ENCODE measurements at places on chromosomes 13 and 19.

DNA sequence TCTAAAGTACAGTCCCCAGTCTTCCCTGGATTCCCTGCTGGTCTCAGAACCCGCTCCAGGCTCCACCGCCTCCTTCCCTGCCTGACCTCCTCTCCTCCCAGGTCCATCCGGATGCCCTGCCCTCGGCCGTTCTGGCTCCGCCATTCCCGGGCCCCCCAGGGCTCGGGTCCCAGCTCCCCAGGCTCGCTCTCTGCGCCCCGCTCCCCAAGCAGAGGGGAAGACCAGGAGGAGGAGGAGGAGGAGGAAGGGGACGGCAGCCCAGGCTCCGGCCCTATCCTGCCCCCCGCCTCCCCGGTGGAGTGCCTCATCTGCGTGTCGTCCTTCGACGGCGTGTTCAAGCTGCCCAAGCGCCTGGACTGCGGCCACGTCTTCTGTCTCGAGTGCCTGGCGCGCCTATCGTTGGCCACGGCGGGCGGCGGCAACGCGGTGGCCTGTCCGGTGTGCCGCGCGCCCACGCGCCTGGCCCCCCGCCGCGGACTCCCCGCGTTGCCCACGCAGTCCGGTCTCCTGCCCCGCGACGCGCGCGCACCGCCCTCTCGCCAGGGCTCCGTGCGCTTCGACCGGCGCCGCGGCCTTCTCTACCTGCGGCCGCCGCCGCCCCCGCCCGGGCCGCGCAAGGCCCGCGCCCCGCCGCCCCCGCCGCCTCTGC is 647 bp downstream of the RNF225 start:
- DNase-seq = no peak

- DNase-seq = no peak
Measured at GRCh38 chr19:33293255-33294057, 8.9 kb downstream of the CEBPA start.

DNA sequence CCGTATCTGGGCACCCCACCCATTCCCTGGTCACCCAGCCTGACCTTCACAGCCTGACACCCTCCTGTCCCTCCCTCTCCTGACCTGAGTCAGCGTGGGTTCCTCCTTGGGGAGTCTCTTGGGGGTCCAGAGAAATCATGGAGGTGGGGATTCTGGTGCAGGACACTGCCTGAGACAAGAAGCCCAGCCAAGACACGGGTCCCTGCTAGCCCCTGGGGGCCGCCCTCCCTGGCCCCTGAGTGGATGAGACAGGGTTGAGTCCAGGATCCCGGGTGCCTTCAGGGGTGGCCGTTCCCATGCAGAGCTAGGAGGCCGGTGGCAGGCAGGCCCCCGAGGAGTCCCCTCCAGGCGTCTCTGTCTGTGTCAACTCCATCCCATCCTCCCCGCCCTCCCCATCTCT is 1.6 kb downstream of the MAP2K7 start:
- no peak for DNase-seq

DNA sequence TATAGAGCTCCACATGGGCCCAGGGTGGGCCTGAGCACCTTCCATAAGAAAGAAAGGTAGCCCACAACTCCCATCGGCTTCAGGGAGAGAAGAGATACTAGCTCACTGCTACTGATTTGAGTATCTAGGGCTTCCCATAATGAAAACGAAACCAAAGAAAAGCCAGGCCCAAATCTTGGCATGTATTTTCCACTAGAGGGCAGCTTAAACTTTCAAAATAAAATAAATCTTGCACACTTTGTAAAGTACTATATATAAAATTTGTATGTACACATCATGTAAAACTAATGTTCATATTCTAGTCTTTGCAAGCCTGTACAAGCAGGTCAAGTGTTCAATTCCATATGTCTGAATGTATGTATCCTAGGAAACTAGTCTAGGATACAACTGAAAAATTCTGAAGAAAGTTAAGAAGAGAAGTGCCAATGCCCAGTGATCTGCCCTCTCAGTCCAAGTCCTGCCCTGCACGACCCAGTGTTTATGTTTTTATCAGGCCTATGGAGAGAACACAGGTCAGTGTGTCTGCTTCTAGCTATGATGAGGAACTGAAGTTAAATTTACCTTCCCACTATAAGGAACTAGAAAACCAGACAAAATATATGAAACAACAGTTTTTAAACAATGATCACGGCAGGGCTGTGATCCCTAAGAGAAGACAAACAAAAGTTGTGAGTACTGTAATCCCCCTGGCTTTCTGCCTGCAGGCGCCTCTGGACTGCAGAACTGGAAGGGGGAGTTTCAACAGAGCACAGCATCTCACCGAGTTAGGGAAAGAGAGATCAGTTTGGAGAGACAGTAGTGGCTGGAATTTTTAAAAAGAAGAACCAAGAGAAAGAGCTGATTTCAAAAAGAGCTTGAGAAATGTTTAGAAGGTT is 475.7 kb downstream of the UQCRFS1 start:
- no peak for DNase-seq

- DNase-seq = no peak
Measured at GRCh38 chr19:2230807-2231533, 5.2 kb downstream of the PLEKHJ1 start.

GRCh38 chr13:23060959-23061358 is 119.8 kb upstream of the SGCG start:
- no peak for DNase-seq

GRCh38 chr13:41419206-41419605 is 38.1 kb upstream of the RGCC start:
- no peak for DNase-seq

- no peak for DNase-seq
Measured at GRCh38 chr13:73421310-73421912, 362.6 kb downstream of the KLF5 start.

DNA sequence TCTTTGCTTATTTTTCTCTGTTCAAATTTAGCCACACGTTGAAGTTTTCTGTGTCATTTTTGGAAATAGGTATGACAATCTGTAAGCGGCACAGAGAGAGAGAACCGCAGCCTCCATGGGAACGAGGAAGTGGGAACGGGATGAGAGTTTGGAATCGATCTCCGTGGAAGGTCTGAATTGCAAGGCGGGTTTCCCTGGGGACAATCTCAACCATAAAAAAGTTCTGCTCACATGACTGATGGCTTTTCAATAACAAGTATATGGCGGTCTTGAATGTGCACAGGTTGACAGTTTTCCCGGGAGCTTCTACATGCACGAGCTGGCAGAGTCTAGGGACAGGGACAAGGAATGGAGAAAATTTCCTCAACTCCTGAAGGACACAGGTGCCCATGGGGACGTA is 90.9 kb downstream of the INSR start:
- DNase-seq = no peak

GRCh38 chr13:33381906-33382305 is 96.4 kb upstream of the STARD13 start:
- no peak for DNase-seq

DNA sequence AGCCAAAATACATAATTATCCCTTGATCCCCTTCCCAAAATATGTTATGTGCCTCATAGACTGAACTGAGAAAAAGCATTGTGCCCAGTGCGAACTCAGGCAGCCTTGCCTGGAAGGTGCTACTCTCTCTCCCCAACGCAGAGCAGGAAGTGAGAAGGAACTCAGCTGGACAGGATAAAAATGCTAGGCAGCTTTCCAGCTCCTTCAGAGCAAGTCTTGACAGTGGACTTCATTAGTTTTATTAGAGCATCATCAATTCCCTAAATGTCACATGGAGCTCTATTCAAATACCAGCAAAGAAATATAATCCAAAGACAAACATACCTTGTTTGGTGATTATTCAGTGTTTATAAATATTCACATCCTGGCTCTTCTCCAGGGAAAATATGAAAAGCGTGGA is 202.4 kb downstream of the RFC3 start:
- DNase-seq = no peak

DNA sequence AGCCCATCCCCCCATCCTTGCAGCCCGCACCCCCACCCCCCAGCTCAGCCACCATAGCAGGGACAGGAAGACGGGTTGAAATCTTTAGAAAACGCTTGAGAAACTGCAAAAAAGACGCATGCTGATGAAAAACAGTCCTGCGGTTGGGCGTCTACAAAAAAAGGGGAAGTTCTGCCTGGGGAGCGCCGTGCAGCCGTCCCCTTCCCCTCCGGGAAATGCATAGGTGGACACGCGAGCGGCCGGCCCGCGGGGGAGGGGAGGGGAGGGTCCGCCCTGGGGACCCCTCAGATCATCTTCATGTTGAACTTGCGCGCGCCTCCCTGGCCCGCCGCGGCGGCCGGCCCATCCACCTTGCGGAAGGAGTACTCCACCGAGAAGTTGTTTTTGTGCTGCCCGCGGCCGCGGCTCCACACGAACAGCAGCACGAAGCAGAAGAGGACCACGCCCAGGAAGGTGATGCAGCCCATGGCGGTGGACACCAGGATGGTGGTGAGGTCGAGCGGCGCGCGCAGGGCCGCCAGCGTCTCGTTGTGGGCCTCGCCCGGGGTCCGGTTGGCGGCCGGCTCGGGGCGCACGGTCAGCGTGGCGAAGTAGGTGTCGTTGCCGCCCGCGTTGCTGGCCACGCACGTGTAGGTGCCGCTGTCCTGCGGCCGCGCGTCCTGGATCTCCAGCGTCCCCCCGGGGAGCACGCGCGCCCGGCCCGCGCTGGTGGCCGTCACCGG is 7.9 kb upstream of the PEAK3 start:
- peak; percentile 37 for DNase-seq

GRCh38 chr13:78100486-78100885 is 181.9 kb upstream of the EDNRB start:
- no peak for DNase-seq

Measured in effector CD4-positive, alpha-beta T cell (primary cell).